ENCODE measurements at places on chromosomes 12 and 14. TPM values are rescaled to one million over a fixed set of nuclear protein-coding genes. Genes with fewer than 3 reads are reported as not detected.

GRCh38 chr12:78420991-78421390 is 443.6 kb upstream of the SYT1 start:
- DNase-seq = no peak

DNA sequence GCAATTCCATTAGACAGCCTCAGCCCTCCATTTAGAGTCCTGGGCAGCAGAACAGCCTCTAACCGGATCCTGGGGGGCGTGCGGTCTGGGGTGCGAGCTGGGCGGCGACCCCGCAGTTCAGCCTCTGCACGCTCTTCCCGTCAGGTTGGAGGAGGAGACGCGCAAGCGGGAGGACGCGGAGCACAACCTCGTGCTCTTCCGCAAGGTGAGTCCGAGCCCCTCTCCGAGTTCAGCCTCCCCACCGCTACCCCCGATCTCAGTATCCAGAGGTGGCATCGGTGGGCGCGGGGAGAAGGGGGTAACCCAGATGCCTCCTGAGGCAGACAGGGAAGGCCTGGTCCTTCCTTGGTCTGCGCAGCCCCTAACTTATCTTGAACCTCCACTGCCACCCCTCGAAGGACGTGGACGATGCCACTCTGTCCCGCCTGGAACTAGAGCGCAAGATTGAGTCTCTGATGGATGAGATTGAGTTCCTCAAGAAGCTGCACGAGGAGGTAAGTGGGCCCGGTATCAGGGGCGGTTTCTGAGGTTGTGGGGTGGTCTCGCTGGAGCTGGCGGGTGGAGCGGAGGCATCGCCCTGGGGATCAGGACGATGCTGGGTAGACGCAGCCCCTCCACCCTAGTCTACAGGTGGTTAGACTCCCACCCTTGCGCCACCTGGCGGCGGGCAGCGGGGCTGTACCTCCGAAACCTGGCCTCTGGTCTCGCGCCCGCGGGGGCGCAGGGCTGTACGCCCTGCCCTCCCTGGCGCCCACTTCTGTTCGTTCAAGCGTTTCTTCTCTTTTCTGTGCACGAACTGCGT is 1.3 kb downstream of the PRPH start:
- DNase-seq = no peak

DNA sequence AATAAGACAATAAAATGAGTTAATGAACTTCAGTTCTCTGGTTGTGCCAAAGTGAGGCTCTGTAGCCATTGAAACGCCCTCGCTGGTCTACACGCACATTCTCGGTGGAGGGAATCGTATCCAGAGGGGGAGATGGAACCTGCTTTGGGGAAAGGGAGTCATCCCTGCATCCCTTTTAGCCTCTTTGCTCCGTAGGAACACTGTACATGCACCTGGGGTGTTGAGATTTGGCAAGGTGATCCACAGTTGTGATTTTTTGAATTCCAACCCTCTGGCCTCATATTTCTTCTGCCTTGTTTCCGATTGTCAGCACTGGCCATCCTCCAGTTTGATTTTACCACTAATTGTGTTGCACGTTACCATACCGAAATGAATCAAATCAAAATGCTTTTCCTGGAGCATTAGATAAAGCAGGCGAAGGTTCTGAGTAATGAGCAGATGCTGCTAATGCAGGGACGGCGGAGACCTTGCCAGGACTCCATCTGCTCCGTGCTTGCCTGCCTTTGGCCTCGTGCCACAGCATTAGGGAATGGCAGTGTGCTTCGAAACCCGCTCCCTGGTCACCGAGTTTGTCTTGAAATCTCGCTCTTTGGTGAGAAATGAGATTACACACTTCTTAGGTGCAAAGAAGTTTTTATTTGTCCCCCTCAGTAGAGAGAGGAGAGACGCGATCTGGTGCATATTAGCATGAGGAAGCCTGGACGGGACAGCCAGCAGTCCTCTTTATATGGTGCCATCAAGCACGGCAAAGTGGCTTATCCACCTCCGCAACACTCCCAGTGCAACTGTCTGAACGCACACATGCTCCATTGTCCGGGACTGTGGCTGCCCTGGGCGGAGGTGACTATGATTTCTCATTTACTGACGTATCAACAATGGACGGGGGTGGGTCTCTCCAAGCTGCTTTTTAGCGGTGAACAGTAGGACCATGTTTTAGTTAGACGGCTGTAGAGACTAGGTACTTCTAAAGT is 59.1 kb downstream of the FBXW8 start:
- DNase-seq = peak; percentile 91

The SFSWAP gene
- 24.9 TPM for polyA plus RNA-seq

The KLHL33 gene
- polyA plus RNA-seq = not detected

- DNase-seq = no peak
These were observed 14.9 kb upstream of the FKBP11 start for GRCh38 chr12:48940181-48940580.

DNA sequence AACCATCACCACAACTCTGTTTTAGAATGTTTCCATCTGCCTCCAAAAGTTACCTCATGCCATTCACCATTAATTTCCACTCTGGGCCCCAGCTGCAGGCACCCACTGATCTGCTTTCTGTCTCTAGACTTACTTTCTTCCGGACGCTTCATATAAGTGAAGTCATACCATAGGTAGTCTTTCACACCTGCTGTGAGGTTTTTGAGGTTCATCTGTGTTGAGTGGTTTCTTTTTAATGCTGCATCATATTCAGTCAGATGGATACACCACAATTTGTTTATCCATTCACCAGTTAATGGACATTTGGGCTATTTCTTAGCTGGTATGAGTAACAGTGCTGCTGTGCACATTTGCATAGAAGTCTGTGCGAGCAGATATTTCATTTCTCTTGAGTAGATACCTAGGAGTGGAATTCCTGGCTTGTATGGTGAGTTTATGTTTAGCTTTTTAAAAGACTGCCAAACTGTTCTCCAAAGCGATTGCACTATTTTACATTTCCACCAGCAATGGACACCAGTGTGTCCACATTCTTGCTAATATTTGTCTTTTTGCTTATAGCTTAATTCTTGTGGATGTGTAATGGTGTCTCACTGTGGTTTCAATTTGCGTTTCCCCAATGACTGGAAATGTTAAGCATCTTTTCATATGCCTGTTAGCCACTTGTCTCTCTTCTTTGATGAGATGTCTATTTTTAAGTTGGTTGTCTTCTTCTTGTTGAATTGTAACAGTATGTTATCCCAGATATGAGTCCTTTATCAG is 48.3 kb downstream of the ZFYVE21 start:
- DNase-seq = no peak

DNA sequence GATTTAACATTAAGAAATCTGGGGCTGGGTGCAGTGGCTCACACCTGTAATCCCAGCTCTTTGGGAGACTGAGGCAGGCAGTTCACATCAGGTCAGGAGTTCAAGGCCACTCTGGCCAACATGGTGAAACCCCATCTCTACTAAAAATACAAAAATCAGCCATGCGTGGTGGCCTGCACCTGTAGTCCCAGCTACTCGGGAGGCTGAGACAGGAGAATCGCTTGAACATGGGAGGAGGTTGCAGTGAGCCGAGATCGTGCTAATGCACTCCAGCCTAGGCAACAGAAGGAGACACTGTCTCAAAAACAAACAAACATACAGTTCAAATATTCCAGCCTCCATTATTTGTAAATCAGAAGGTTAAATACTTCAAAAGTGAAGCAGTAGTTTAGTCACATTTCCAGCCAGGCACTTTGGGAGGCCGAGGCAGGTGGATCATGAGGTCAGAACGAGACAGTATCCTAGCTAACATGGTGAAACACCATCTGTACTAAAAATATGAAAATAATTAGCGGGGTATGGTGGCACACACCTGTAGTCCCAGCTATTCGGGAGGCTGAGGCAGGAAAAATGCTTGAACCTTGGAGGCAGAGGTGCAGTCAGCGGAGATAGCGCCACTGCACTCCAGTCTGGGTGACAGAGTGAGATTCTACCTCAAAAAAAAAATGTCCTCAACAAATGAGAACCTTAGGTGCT is 30.3 kb downstream of the HNRNPC start:
- DNase-seq = no peak

DNA sequence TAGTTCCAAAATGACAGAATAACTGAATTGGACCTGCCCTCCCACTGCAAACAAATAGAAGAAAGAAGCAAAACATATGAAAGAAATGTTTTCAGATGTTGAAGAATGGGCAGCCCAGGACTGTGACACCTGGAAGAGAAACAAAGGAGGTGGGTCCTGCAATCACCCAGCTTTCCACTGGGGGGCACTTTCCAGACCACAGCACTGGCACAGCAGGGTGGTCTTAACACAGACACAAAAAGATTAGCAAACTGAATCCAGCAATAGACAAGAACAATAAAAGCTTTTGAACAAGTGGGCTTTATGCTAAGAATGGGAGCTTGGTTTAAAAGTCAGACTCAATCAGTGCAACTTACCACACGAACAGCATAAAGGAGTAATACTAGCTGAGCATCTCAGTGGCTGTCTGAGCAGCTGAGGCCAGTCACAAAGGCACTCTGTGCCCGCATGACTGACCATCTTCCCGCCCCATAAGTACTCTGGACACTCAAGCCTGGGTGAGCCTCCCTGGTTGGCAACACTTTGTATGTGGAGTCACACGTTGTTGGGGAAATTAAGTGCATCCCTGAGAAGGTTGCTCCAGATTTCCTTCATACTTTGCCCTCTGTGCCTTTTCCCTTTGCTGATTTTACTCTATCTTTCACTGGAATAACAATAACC is 27.7 kb downstream of the JKAMP start:
- DNase-seq = peak; percentile 62
